C1 segment of cervical spinal cord (tissue), 14 donors: ENCODE measurements at places on chromosomes 12 and 14.

GRCh38 chr12:80925237-80925636 is 12.5 kb downstream of the LIN7A start:
- DNase-seq, result no peak

DNA sequence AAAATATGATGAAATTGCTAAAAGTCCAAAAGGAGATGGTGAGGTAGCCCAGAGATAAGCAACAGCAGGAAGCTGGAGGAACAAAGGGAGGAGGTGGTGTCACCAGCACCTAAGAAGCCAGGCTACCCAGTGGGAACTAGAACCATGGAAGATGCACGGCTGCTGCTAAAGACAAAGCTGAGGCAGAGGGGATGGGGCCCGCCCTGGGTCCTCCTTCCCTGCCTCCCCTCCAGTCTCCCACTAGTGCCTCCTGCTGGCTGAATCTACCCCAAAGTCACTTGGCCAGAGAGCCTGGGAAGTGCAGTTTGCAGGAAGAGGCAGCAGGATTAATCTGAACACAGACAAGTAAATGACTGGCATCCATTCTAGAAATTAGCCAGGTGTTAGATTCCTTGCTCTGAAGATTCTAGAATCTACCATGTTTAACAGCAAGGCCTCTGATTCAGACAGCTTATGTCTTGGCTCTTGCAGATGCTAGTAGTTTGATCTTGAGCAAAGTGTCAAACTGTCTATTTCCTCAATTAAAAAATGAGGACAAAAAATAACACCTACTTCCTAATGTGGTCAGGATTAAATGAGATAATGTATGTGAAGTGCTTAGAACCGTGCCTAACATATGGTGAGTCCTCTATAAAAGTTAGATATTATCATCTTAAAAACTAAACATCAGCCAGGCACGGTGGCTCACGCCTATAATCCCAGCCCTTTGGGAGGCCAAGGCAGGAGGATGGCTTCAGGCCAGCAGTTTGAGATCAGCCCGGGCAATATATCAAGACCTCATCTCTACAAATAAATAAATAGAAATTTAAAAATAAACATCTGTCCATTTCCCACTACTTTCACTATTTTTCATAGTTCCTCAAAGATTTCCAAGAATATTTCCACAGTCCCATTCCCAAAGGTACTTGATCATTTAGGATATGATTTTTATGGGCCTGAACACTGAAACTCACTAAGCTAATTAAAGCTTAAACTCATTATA is 5.8 kb upstream of the LRP10 start:
- DNase-seq, result no peak

DNA sequence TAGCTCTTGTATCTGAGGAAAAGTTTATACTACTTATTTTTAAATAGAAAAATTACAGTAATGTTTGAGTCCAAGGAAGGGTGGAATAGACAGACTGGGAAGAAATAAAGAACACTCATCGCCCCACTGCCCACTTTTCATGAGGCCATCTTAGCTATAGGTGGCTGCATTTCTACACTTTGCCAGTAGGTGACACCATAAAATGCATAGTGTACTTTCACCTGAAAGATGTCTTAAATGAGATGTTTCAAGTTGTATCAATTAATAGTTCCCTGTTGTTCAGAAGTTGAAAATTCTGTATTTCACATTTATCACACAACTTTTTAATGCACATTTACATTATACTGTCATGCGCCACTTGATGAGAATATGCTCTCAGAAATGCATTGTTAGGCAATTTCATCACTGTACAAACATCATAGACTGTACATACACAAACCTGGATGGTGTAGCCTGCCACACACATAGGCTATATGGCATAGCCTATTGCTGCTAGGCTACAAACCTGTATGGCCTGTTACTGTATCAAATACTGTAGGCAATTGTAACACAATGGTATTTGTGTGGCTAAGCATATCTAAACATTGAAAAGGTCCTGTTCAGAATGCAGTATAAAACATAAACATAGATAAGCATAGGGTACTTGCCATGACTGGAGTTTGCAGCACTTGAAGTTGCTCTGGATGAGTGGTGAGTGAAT is 27.6 kb downstream of the PMCH start:
- no peak for DNase-seq

GRCh38 chr14:59126714-59127436 is 61.6 kb upstream of the DAAM1 start:
- peak; percentile 15 for DNase-seq

GRCh38 chr14:93959239-93960107 is 16.9 kb downstream of the ASB2 start:
- DNase-seq, result no peak

DNA sequence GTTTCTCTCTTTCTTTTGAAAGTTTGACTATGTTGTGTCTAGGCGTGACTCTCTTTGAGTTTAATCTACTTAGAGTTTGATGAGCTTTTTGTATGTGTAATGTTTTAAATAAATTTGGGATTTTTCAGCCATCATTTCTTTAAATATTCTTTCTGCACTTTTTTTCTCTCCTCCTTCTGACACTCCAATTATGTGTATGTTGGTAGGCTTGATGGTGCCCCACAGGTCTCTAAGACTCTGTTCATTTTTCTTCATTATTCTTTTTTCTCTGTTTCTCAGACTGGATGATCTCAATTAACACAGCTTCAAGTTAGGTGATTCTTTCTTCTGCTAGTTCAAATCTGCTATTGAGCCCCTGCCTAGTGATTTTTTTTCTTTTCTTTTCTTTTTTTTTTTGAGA is 14.5 kb upstream of the CCND2 start:
- no peak for DNase-seq

- no peak for DNase-seq
Observed at GRCh38 chr12:12408265-12408690, 51.4 kb downstream of the BORCS5 start.

GRCh38 chr12:103805655-103806360 is 35.2 kb downstream of the NT5DC3 start:
- DNase-seq, result no peak

- DNase-seq, result no peak
Observed at GRCh38 chr12:81252228-81252627, 174.3 kb downstream of the ACSS3 start.

GRCh38 chr12:6538420-6539313 is 4.3 kb downstream of the GAPDH start:
- no peak for DNase-seq

DNA sequence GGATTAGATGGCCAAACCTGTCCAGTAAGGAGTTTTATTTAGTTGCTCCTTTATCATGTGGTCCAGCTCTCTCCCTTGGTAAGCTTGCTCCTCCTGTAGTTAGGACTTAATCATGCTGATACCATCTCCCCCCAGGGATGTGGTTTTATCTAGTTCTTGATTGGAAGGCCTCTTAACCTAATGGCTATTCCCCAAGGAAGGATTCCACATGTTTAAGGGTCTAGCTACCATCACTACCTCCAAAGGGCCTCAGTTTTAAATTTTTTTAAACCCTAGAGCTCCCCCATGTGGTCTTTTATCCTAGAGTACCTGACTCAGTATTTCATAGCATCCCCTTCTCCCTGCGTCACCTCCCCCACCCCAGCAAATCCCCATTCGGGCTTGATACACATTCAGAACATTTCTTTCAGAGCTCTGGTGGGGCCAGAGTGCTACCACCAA is 22.5 kb downstream of the MAP3K12 start:
- no peak for DNase-seq

GRCh38 chr12:81332054-81332453 is 254.2 kb downstream of the ACSS3 start:
- no peak for DNase-seq

DNA sequence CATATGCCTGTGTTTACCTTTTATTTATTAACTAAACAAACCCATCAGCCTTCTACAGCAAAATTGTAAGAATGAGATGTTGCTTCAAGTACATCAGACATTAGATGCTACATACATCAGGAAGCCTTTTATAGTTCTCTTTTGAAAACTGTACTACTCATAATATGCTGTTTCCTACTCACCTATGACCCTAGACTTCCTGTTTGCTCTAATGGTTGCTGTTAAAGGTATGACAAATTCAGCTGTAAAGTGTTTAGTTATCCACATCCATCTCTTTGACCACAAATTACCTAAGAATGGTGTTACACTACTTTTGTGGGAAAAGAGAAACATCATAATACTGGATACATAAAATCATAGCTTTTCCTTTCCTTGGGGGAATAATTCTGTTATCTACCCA is 220.0 kb downstream of the RAD51B start:
- DNase-seq, result no peak

DNA sequence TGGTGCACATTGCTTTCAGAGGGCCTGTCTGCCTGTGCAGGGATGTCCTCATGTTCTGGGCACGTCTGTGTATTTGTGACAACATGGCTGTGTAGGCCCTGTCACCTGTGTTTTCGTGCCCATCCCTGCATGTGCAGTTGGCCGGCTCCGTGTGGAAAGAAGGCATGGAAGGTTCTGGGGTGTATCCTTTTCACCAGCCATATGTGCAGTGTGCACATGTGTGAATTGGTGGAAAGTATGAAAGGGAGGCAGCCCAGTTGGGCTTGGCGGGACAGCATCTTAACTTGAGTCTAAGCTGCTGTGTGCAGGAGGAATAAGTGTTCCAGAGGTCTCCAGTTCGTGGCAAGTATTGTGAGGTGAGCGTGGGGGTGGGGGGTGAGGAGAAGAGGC is 669 bp downstream of the TSPAN11 start:
- DNase-seq, result no peak

DNA sequence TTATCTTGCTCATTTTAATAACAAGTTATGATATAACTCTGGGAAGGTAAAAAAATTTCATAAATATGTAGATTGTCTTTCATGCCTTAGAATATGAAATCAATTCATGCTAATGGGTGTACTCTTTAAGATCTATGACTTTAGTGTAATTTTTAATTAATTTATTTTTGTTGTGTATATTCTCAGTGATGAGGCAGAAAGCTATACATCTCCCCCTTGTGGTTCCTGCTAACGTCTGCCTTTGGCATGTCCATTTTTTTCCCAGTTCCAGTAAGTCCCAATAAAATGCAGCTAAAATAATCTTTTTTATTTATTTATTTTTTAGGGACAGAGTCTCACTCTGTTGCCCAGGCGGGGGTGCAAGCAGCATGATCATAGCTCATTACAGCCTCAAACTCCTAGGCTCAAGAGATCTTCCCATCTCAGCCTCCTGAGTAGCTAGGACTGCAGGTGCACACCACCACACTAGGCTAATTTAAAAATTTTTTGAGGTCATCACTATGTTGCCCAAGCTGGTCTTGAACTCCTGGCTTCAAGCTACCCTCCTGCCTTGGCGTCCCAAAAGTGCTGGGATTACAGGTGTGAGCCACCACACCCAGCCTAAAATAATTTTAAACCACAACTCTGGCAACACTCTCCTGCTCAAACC is 3.3 kb upstream of the CHURC1 start:
- no peak for DNase-seq

GRCh38 chr14:81211844-81212243 is 8.9 kb downstream of the GTF2A1 start:
- DNase-seq, result no peak

DNA sequence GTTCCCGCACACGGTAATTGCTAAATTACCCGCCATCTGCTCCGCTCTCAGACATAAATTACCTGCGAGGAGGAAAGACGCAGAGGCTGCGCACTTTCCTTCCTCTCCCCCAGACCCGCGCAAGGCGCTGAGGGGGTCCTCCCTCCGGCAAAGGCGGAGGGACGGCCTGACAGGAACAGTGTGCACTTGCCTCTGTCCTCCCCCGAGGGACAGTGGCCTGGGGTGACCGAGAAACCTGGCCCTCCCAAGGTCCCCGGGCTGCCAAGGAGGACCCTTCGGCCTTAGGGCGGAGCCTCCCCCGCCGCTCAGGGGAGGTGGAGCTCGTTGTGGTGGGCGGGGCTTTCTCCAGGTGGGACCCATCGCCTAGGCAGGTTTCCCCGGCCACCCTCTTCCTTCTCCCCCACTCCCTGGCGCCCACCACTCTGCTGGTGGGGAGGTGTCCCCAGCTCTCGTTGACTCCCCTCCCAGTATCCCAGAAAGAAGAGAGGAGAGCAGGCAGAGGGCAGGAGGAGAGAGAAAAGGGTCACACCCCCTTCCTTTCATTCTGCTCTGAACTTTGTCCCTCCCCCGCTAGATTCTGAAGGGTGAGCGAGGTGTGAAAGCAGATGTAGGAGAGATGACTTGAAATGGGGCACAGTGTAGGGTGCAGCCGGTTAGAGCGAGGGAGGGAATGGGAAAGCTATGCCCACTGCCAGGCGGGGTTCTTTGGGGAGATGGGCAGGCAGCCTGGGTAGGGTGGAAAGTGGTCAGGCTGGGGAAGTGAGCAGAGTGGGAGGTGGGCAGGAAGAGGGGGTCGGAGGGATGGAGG is 11.4 kb upstream of the CALCOCO1 start:
- DNase-seq, result no peak

DNA sequence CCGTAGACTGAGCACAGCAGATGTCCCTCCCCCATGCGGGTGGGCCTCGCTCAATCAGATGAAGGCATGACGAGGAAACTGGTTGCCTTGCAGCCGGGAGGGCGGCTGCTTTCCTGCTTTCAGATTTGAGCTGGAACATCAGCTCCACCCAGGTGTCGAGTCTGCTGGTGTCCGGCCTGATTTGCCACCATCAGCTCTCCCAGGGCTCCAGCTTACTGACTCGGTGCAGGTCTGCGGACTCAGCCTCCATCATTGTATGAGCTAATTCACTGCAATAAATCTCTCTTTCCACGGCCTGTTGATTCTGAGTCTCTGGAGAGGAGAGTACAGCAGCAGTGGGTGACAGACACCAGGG is 156.2 kb downstream of the KIF26A start:
- DNase-seq, result no peak

DNA sequence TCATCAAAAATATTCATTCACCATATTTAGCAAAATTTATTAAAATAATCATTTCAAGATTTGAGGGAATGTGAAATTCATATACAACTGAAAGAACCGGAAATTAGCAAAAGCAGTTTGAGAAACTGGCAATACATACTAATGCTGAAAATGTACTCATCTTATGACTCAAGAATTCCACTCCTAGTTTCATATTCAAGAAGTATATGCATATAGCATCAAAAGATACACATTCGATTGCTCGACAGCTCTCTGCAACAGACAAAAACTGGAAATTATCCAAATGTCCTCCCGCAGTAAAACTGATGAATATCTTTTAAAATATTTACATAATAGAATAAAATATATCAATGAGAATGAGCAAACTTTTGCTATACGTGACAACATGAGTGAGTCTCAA is 189.2 kb upstream of the MGAT4C start:
- DNase-seq, result no peak

- no peak for DNase-seq
Observed at GRCh38 chr14:20578784-20579502, 8.9 kb downstream of the RNASE11 start.

- DNase-seq, result no peak
Observed at GRCh38 chr12:2583642-2584401, 210.9 kb upstream of the FKBP4 start.

- DNase-seq, result peak; percentile 66
Observed at GRCh38 chr12:92034858-92035401, 110.7 kb downstream of the BTG1 start.

GRCh38 chr14:37637341-37637740 is 41.9 kb downstream of the TTC6 start:
- DNase-seq, result no peak

GRCh38 chr12:84222841-84223240 is 689.8 kb downstream of the SLC6A15 start:
- DNase-seq, result no peak

- DNase-seq, result no peak
Observed at GRCh38 chr12:10252201-10252600, 39.5 kb downstream of the GABARAPL1 start.
